Nucleus accumbens (tissue), 56 donors: ENCODE measurements at places on chromosomes 5 and 9.

DNA sequence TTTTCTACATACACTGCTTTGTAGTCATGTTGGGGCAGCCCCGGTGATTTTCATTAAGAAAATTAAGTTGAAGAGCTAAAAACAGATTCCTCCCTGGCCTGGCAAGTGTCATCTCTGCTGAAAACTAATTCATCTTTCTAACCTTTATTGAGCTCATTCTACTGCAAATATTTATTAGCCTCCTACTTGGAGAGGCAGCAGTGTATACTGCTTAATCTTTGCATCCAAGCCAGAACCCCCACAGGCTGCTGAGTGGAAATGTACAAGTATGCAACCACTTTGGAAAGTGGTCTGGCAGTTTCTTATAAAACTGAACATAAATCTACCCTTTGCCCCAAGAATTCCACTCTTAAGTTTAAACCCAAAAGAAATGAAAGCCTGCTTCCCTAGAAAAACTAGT is 223.4 kb downstream of the DRD1 start:
- DNase-seq, result no peak

DNA sequence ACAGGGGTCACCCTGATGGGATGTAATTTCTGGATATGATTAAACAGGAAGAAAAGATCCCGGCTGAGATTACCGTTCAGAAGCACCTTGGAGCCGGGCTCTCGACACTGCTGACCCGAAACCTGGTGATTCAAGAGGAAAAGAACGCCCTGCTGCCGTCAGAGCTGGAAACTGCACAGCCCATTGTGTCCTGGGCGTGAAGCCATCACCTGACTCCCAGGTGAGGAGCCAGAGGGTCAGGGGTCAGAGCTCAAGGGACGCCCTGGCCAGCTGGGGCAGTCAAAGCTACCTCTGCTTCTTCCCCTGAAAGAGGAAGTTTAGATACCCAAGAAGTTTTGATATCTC is 17.8 kb upstream of the SLC12A7 start:
- DNase-seq, result no peak

GRCh38 chr5:16464664-16465543 is 696 bp downstream of the ZNF622 start:
- no peak for DNase-seq

DNA sequence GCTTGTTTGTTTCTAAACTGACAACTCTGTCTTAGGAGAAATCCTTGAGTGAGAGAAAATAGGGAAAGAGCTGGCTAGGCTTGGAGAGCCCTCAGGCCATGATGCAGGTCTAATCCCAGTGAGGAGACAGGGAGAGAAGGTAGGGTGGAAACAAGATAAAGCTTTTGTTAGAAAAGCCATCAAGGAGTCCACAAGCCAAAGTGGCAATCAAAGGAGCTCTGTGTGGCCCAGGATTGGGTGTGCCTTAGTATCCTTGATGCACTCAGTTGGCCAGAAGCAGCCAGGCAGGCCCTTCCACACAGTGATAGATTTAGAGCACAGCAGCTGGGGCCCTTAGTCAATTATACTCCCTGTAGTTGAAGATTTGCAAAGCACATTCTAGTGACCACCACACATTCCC is 73.9 kb downstream of the ALDH7A1 start:
- DNase-seq, result no peak

- DNase-seq, result no peak
Measured at GRCh38 chr9:123002754-123003153, 30.7 kb upstream of the GPR21 start.

DNA sequence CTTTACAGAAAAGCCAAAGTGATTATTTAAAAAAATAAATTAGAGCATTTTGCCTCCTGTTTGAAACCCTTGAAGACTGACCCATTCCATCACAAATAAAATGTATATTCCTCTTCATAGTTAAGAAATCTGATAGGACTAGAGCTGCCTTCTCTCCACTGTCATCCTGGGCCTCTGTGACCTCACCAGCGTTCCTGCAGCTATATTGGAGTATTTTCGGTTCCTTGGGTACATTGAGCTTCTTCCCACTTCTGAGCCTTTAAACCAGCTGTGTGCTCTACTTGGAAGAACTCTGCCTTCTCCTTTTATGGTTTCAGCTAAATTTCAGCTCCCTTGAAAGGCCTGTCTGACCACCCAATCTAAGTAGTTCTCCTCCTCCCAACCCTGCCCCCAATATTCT is 99.1 kb upstream of the ABCA1 start:
- no peak for DNase-seq

GRCh38 chr5:10536511-10536910 is 27.4 kb upstream of the ANKRD33B start:
- no peak for DNase-seq

DNA sequence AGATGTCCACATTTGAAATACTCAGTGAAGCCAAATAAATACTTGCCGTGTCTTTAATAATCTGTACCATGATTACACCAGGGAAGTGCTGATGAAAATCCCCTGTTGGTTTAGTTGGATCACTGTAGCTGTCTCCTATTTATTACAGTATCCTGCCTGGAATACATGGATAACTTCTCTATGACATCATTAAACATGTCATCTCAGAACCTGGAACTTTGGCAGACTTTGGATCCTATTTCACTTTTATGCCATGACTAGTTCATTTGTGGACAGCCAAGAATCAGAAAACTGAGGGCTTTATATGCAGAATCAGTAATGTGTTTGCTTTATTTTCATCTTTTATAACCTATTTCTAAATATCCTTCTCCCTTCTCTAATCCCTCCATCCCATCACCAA is at the start of gene TXNDC8:
TSS of gene TXNDC8 (minus strand) at position 137 of the 400 bp plus-strand sequence.
- DNase-seq, result no peak

DNA sequence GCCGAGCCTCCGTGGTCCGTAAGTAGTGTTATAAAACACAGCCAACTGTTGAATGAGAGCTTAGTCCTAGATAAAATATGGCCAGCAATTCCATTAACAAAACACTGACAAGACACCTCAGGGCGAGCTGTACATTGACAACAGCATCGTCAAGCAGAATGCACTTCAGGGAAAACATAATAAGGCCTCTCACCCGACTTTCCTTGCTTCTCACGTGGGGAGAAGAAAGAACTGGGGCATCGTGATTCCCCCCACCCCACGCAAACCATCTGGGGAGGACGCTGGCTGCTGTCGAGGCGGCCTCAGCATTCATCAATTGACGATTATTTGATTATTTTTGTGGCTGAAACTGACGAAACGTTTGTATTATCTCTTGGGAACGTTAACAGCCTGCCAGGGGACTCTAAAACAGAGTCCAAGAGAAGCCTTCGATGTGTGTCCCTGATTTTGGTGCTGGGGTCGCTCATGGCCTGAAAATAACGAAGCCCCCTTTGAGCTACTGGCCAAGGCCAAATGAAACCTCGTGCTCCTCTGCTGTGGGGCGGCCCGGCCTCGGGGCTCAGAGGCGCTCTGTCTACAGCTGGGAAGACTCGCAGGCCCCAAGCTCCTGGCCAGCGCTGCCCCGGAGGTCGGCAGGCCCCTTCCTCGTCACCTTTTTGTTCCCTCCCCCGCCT is 464 bp downstream of the GDF9 start:
- DNase-seq, result no peak

DNA sequence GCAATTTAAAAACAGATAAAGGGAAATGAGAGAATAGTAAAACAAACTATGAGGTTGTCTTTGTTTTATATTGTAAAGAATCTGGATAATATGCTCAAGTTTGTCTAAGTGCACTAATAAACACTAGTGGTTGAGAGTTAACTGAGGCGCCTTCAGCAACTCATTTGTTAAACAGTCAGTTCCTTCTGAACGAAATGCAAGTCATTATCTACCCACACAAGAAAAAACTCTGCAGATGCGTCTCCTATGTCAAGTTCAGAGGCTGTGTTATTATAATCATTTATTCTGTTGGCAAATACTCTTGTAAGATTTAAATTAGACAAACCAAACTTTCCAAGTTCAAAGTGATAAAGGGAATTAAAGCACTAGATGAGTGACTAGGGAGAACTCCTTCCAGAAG is 20.3 kb upstream of the PCA3 start:
- DNase-seq, result no peak

GRCh38 chr5:10564838-10565784 is 1.2 kb downstream of the ANKRD33B start:
- DNase-seq, result no peak

GRCh38 chr9:77906991-77907390 is 124.6 kb downstream of the GNAQ start:
- DNase-seq, result no peak

DNA sequence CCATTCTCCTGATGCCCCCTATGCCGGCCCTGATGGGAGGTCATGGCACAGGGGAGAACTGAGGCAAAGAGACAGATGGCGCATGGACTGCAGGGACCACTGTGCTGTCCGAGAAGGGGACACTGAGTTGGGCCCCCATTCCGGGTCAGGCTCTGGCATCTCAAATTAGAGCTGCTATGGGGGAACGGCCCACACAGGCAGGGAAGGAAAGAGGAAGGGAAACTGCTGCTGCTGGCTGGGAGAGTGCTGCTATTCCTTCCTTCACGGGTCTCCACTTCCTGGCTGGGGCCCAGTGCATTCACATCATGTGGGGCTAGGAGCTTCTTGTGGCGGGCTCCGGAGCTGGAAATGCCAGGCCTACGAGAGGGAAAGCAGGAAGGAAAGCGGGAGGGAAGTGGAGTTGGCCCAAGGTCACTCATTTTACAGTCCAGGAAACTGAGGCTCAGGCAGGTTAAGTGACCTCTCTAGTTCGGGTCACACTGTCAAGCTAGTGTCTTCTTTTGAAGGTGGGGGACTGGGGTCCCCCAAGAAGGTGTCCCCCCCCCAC is 1.3 kb upstream of the CARD19 start:
- DNase-seq, result no peak

GRCh38 chr5:116091416-116091815 is 6.6 kb downstream of the COMMD10 start:
- DNase-seq, result no peak

DNA sequence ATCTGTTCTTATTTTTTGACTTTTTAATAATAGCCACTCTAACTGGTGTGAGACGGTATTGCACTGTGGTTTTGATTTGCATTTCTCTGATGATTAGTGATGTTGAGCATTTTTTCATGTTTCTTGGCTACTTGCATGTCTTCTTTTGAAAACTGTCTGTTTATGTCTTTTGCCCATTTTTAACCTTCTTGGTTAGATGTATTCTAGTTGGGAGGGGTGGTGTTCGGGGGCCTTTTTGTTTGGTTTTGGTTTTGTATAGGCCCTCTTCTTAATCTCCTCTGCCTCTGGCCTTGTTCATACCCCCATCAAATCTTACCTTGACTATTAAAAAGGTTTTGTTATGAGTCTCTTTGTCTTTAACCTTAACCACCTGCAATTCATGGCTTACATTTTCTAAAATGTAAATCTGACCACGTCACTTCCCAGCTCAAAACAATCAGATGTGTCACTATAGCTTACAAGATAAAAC is 107.8 kb upstream of the NR4A3 start:
- DNase-seq, result no peak

DNA sequence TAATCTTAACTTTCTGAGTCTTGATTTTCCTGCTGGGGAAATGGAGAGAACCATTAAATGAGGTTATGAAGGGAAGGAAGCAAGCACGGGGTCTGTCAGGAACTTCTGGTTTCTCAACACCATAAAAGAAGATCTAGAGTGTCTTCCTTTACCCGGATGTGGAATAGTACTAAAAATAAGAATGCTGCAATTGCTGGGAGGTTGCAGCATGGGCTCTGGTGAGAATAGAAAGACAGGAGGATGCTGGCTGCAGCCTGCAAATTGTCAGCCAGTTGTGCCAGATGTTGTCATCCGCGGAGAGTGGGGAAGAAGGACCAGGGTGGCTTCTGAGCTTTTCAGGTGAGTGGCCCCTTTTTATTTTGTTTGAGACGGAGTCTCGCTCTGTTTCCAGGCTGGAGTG is 69.3 kb upstream of the STC2 start:
- DNase-seq, result no peak

GRCh38 chr5:68587171-68587570 is 371.6 kb downstream of the PIK3R1 start:
- DNase-seq, result no peak

DNA sequence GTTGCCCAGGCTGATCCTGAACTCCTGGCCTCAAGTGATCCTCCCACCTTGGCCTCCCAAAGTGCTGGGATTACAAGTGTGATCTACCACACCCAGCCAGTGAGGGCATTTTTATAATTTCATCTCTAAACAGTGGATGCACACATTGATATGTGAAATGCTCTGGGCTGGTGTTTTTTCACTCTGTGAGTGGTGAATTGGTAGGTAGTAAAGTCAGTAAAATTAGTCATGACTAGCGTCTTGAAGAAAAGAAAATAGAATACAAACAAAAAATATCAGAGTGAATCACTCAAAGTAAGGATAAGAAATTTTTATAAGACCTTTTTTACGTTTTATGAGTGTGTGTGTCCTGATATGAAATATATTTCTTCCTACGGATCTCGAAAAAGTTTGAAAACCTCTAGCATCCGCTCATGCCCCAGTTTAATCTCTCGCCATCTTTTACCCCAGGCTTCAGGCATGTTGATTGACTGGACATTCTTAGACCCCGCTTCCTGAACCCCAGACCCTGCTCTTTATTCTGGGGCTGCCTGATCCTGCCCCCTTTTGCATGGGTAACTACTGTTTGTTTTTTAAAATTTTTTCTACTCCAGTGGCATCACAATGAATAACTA is 14.0 kb downstream of the OSTF1 start:
- no peak for DNase-seq

GRCh38 chr5:8399471-8399870 is 530.5 kb downstream of the MTRR start:
- DNase-seq, result no peak

- DNase-seq, result no peak
Measured at GRCh38 chr9:212297-212696, 2.4 kb upstream of the DOCK8 start.

GRCh38 chr9:127991017-127991756 is 10.4 kb upstream of the EEIG1 start:
- DNase-seq, result no peak

DNA sequence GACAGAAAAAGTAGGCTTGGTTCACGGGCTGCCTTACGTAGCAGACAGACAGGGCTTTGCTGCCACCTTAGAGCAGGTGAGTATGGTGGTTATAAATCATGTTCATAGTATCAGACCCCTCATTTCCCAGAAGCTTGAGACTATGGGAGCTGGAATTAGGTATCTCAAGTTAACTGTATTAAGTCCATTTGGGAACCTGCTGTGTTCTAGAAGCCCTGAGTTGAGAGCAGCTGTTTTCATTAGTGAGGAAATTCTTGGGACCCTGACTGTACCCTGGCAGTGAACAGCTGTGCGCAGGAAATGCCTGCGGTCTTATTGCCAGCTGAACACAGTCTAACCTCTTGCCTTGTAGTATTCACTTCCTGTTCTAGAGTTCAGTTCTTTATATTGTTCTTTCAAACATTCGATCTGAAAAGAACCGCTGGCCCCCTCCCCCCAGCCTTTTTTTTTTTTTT is 29.8 kb downstream of the UGCG start:
- DNase-seq, result peak; percentile 4

- no peak for DNase-seq
Measured at GRCh38 chr5:53482717-53483638, 2.5 kb downstream of the FST start.

DNA sequence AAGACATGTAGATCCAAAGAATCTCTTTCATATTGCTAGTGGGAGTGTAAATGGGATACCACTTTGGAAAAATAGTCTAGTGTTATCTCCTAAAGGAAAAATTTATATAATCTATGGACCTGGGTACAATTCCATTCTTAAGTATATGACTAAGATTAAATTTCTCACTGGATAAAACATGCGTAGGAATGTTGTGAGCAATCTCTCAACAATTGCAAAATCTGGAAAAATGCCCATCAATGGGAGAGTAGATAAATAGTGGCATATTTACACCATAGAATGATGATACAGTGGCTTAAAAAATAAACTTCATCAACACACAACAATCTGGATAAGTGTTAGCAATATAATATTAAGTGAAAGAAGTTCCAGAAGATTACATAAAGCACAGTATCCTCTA is 469.5 kb downstream of the MAN2A1 start:
- DNase-seq, result no peak

GRCh38 chr9:70901013-70901412 is 220.4 kb downstream of the TRPM3 start:
- no peak for DNase-seq
